ENCODE measurements at places on chromosomes 5 and 9.
A peak's percentile ranks its signal among the peaks of the same experiment; 100 is the strongest.

- DNase-seq, result no peak
Measured at GRCh38 chr9:304106-304505, 89.4 kb downstream of the DOCK8 start.

DNA sequence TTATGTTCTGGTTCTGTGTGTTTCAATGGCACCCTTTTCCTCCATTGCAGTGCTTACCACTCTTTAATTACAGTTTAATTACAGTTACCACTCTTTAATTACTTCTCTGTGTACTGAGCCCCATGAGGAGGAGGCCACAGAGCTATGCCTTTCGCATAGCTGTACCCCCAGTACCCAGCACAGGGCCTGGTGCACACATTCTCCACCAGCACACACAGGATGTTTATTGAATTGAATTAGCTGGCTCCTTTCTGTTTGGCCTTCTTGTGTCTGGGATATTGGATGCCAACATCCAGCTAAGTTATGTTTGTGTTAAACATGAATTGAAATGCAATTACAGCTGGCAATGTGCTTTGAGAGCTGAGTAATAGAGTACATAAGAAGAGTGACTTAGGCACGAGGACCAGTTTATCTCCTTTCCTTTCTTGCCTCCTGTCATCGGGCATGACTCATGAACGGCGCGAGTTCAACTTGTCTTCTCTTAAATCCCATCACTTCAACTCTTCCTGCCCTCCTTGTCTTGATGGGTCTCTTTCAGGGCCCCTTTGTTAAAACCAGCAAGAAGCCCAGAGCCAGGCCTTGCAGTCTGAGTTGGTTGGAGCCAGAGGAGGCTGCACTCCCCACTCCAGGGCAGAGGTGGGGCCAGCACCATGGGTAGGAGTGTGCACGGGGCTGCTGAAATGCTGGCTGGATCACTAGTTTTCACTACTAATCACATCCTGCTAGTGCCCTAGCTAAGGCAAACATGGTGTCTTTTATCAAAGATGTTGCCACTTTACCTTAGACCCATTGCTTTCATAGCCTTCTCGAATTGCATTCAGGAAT lies 37.4 kb downstream of the MVB12B start:
- peak; percentile 56 for DNase-seq

GRCh38 chr5:145903113-145903512 lies 30.3 kb upstream of the GRXCR2 start:
- DNase-seq, result no peak

DNA sequence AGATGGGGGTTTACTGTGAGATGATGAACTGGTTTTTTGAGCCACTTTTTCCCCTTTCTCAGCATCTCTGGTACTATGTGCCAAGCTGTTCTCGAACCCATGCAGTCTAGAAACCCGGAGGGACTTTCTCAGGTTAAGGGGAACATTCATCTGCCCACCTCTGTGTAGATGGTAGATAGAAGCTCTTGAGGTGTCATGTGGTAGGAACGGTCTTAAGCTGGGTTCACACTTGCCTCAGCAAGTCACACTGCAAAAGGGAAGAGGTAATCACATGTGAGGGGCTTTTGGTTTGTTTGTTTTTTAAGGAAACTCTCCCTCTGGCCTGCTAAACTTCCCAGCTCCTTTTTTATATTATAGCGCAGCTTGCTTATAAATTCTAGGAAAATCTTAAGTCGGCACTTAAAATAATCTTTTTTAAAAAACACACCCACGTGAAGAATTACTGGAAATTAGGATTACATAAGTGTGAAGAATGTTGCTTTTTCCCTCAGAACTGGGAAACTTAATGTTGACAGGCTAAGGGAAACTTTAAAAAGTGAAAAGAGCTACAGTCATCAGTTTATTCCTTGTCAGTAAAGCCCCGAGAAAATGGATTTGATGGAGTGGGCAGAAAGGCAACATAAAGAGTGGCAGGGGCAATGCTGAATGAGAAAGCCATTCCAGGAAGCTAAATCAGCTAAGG lies 430.3 kb downstream of the ARHGEF28 start:
- no peak for DNase-seq

DNA sequence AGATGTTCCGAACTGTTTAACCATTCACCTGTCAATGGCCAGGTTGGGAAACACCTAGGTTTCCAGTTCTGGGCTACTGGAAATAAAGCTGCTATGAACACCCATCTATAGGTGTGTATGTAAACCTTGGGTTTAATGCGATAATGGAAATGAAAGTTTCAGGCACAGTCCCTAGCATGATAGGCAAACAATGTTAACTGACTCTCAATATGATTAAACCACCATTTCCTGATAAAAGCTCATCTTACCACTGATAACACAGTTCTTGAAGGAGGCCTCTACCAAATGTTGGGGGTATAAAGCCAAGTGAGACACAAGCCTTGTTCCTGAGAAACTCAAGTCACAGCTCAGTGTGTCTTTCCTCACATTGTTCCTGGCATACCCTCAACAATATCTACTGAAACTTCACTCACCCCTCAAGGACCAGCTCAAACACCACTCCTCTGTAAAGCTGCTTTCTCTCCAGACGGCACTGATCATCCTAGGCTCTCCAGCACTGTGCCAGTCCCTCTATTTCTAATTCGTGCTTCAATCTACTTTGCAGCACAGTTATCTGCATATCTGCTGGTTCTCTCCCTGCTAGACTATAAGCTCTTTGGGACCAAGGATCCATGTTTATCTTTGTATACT lies 15.8 kb downstream of the RAB14 start:
- no peak for DNase-seq
